ENCODE measurements at places on chromosomes 6 and 20.
A peak's percentile ranks its signal among the peaks of the same experiment; 100 is the strongest.

GRCh38 chr20:12053353-12053752 is 135.7 kb downstream of the BTBD3 start:
- DNase-seq: no peak

DNA sequence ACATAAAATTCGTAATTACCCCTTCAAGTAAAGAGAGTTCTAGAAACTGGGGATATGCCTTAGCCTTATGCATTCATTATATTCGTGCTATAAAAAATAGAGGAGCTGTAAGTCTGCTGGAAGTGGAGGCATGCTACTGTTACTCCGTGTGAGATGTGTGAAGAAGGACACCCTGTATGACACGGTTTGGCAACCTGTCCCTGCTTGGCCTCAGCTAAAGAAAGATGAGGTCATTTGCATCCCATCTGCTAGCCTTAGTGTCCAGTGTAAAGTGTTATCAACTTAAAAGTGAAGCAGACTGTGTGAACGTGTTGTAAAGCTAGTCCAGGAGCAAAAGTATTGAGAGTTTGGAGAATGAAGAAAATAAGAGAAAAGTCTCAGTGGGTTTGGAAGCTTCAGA is 135.1 kb upstream of the RAB32 start:
- no peak for DNase-seq

- no peak for DNase-seq
These were observed 2.7 kb downstream of the BMP2 start for GRCh38 chr20:6769903-6770785.

DNA sequence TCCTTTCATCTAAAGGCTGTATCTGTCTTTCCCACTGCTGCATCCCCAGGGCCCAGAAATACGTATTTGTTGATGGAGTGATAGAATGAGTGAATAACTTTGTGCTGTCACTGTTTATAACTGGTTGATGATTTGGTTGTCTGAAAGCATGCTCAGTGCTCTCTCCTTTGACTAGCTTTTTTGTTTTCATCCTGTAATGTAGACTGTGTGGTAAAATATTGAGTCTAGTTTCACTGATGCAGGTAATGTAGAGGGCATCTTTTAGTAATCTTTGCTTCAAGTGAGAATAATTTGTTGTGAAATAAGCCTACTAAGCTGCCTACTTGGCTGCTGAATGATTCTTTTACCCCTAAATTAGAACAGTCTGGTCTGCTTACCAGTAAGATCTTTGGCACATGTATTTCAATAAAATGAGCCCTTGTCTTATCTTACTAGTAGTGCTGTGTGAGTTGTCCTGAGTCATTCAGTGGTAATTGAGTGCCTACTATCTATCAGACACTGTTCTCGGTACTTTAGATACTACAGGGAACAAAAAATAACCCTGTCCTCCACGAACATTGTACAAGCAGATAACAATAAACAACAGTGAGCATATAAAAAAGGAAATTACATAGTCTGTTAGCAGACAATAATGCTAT is 39.9 kb downstream of the MAPK14 start:
- DNase-seq: no peak

- DNase-seq: no peak
These were observed 93.2 kb downstream of the MAN1A1 start for GRCh38 chr6:119256392-119256791.

DNA sequence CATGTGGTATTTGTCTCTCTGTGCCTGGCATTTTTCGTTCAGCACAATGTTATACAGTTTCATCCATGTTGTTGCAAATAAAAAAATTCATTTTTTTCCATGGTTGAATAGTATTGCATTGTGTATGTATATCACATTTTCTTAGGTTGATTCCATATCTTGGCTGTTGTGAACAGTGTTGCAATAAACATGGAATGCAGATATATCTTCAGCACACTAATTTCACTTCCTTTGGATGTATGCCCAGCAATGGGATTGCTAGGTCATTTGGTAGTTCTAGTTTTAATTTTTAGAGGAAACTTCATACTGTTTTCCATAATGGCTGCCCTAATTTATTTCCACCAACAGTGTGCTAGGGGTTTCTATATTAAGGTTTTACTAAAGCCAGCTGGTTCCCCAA is 52.6 kb downstream of the GFRAL start:
- no peak for DNase-seq

DNA sequence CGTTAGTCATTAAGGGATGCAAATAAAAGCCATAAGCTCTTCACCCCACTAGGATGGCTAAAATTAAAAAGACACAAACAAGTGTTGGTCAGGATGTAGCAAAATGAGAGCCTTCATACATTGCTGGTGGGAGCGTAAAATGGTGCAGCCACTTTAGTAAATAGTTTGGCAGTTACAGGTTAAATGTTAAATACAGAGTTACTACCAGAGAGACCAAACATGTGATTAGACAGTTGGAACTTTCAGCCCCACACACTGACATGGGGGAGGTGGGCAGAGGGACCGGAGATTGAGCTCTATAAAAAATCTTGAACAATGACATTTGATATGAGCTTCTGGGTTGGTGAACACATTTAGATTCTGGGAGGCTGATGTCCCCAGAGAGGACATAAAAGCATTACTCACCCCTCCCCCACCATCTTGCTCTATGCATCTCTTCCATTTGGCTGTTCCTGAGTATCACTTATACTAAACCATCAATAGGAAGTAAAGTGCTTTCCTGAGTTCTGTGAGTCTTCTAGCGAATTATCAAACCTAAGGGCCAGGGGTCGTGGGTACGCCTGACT is 20.4 kb upstream of the ZNF318 start:
- no peak for DNase-seq

DNA sequence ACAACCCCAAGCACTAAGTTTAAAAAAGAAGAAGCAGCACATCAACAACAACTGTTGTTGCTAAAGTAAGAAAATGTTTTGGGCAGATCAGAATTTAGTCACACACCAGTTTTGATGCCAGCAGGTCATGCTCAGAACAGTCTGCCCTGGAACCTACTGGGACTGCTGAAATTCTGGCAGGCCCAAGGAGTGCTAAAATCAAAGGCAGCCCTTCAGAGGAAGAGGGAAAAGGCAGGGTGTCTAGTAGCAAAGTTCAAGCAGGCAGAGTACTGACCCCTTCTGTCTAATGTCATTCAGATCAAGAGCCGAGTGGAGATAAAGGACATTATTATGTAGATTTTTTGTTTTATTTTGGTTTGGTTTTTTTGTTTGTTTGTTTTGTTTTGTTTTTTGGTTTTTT is 96.6 kb upstream of the LOC128125822 start:
- no peak for DNase-seq

- no peak for DNase-seq
These were observed 27.3 kb downstream of the IGF2R start for GRCh38 chr6:159996087-159996622.

DNA sequence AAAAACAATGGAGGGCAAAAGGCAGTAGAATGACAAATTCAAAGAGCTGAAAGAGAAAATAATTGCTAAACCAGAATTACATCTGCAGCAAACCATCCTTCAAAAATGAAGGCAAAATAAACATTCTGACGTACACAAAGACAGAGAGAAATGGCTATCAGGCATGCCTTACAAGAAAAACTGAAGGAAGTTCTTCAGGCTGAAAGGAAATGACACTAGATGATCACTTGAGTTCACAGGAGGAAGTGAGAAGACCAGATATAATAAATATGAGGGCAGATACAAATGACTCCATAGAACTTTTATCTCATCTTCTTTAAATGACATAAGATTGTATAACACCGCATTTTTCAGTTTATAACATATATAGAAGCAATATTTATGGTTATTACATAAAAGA is 30.0 kb downstream of the DZANK1 start:
- no peak for DNase-seq

DNA sequence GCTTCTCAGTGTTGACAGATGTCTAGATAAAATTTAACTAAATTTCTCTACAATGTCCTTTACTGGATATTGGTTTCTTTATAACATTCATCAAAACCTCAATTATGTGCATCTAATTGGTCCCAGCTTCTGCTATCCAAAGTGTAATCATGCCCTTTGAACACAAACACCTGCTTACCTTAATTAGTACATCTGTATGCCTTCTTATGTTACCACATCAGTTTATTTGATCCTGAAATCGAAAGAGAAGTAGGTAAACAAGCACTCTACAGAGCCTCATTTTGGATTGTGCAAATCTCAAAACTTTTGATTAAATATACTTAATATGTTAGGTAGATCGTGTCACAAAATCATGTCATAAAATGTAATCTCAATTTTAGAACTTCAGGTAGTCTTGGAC is 36.5 kb downstream of the TAB2 start:
- DNase-seq: no peak

GRCh38 chr6:161228921-161229591 is 44.8 kb downstream of the AGPAT4 start:
- peak; percentile 53 for DNase-seq

GRCh38 chr20:11797156-11797555 is 120.5 kb upstream of the BTBD3 start:
- DNase-seq: no peak

DNA sequence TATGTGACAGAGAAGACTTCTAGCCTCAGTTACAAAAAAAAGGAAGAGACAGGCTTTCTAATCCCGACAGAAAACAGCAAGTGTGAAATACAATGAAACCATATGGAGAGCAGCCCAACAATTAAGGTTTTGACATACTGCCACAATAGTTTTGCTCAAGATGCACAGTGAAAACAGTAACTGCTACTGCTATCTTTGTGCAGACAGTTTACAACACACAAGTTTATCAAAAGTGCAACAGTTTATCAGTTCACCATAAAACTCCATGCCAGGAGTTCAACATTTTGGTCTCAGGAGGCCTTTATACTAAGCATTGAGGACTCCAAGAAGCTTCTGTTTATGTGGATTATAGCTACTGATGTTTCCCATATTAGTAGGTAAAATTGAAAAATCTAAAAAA is 37.6 kb downstream of the GOPC start:
- DNase-seq: no peak

- DNase-seq: no peak
These were observed 50.2 kb downstream of the TRAM2 start for GRCh38 chr6:52526634-52527033.

- peak; percentile 16 for DNase-seq
These were observed 2.8 kb downstream of the ADNP start for GRCh38 chr20:50928469-50928868.

DNA sequence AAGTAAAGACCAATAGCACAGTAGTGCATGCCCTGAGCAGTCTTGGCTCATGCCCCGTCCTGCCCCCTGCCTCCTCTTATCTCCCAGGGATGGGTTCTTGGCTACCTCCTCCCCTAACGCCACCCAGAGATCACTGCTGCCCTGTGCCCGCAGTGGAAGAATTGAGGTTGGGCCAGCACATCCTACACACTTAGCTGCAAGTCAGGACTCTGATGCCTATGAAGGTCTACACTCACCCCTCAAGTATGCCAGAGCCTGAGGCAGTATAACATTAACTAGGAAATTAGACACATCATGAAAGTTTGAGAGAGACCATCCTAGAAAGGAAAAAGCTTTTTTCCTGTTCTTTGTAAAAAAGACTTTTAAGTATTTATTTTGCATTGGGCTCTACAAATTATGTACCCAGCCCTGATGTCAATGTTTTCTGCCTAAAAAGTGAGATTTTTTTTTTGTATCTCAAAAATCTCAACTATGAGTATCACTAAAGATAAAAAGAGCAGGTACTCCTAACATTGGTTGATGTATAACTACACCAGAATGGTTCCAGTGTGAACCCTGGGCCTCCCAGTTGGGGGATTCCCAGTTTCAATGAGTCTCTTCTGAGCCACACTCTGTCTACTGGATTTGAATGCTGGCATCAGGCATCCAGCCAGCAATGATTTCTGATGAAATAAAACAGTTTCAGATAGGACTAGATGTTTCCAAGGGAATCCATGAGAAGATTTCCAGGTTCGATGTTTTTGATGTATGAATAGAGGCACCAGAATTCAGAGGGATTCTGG is 115.4 kb downstream of the ISM1 start:
- no peak for DNase-seq

DNA sequence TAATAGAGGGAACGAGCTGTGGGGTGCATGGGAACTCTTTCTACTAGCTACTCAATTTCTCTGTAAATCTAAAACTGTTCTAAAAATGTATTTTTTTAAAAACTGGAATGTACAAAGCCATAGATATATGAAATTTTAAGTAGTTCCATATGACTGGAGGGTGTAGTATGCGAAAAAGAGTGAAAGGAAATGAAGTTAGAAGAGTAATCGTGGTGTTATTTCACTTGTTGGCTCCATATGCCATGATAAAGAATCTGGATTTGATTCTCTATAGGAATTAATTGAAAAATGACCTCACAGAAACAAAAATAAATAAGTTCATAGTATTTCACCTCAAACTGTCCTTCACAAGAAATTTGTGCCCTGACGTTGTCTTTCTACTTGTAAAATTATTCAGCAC is 500.2 kb downstream of the TENT5A start:
- no peak for DNase-seq

GRCh38 chr20:23117738-23118137 is 31.6 kb upstream of the CD93 start:
- DNase-seq: no peak

DNA sequence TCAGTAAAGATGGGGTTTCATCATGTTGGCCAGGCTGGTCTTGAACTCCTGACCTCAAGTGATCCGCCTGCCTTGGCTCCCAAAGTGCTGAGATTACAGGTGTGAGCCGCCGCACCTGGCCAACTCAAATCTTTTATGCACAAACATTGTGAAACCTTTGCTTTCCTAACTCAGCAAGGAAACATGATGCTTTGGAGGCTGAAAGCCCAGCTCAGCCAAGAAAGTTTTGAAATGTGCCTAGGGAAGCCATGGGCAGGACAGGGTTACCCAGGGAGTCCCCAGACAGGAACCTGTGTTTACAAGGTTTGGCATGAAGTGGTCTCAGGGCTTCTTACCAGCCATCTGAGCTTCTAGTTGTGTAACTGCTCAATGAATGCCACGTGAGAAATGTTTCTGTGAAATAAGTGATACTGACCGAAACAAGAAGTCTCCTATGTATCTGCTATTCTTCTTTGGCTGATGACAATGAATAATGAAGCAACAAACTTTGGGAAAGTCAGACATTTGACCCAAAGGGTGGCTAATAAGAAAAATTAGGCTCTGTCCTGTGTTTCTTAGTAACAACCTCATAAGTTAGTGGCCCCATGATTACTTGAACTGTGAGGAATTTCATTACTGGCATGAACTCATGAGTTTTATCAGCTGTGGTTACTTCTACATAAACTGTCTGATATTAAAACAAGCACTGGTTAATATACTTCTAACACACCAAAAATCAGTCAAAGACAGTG is 163.5 kb downstream of the KIF6 start:
- no peak for DNase-seq

GRCh38 chr6:45687570-45687969 is 309.8 kb upstream of the SUPT3H start:
- no peak for DNase-seq

DNA sequence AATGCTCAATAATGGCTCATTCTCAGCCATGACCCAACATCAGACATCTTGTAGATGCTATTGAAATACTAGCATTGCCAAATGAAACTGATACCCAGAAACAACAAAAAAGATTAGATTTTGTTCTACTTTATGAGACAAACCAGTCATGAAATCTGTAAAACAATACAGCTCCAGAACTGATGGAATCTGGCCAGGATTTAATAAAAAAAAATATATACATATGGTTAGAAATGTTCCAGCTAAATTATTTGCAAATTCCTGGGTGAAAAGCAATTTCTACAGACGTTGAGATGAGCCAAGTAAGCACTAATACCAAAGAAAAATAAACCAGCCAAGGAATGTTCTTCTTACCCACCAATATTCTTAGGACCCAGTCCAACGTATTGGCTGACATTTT is 201.3 kb downstream of the EPHA7 start:
- no peak for DNase-seq

All from activated CD4-positive, alpha-beta T cell treated with anti-CD3 and anti-CD28 coated beads, Interleukin-2, Interleukin-4, amounts not matched to agents 100 ng/mL and 50 ng/mL, durations not matched to agents 16 hours and 8 hours (primary cell).